ENCODE measurements at places on chromosomes 11 and 22.

DNA sequence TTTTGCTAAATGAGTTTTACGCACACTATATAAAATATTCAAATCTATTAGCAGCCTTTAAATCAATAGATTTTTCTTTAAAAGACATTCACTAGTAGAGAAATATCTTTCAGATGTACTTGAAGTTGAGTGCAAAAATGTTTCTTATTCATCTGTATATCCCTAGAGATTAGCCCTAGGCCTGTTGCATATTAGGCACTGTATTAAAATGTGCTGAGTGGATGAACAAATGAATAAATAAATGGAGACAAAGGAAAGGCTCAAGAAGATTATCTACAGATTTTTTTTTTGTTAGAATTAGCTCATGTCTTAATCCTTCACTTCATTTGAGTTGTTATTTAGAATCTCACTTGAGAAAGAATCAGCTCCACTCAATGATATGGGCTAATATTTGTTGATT is 12.0 kb upstream of the MMP13 start:
- no peak for DNase-seq

GRCh38 chr11:61362542-61362875 is 335 bp downstream of the TMEM138 start:
- DNase-seq, result no peak

DNA sequence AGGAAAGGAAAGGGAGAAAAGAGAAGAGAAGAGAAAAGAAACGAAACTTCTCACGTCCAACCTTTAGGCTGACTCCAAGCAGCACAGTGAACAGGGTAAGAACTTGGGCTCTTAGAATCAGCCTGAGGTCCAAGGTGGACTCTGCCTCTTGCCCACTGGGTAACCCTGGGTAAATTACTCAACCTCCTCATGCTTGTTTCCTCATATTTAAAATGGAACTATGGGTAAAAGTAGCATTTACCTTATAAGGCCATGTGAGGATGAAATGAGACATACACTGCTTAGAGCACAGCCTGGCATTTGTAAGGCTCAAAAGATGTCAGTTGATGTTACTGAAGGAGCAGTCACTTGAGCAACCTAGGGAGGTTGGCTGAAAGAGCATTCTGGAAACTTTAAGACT is 107.9 kb downstream of the C11orf58 start:
- no peak for DNase-seq

DNA sequence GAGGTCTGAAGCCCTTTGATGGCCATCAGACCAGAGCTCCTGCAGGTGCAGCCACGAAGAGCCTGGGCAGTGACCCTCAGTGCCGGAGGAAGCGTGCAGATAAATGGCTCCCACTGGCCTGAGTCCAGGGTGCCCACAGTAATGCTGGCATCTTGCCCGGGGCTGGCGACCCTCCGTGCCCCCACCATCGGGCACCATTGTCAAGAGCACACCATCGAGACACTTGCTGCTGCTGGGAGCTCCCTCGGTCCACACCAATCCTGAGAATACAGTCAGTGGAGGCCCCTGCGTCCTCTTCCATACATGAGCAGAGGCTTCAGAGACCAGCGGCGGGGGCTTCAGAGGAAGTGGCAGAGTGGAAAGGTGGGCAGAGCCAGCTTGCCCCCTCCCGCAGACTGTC is 1448.3 kb downstream of the BRD1 start:
- no peak for DNase-seq

GRCh38 chr22:39360674-39361413 is 11.1 kb downstream of the SYNGR1 start:
- no peak for DNase-seq

DNA sequence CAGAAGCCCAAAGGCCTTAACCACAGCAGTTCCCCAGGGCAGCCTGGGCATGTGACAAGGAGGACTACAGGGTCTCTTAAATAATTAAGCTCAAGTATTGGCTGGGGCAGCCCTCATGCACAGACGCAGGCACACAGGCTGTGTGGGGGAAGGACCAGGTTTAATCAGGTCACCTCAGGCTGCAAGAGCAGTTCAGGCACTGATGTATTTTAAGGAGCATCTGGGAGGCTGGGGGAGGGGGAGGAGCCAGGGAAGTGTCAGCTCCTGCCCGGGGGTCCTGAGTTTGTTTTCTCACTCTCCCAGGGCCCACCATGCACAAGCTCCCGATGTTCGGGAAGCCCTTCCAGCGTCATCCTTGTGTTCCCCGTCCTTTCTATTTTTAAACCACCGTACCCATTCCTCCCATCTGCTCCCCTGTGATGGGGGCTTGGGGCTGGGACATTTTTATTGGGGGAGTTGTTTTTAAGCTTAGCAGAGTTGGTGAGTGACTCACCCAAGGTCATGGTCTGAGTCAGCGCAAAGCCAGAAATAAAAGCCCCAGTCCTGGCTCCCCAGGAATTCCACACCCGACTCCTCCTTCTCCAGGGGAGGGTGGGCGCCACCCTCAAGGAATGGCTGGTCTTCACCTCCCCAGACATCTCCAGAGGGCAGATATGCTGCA is 2.4 kb downstream of the CSDC2 start:
- DNase-seq, result no peak

GRCh38 chr11:11071486-11071885 is 213.6 kb upstream of the ZBED5 start:
- no peak for DNase-seq

GRCh38 chr11:119479685-119480275 is 56.8 kb upstream of the THY1 start:
- no peak for DNase-seq

GRCh38 chr11:33268945-33269540 is 11.9 kb downstream of the HIPK3 start:
- no peak for DNase-seq

DNA sequence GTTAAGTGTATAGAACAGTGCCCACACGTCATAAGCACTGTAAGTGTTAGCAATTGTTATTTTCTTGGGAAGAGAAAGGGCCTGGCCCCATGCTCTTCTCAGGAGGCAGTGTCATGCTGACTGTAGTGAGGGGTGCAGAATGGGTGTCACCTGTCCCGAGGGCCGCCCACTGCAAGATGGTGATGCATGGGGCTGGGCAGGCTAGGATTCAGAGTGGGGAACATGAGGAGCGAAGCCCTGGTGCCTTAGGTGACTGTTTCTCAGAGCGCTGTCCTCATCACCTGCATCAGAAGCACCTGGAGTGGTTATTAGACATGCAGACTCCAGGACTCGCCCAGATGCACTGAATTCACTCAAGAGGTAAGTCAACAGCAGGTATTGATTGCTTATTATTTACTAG is 101.0 kb upstream of the PARVA start:
- no peak for DNase-seq

- DNase-seq, result no peak
These were observed 43.3 kb upstream of the SLC35C1 start for GRCh38 chr11:45761659-45762058.

- no peak for DNase-seq
These were observed 1013.9 kb downstream of the TBC1D22A start for GRCh38 chr22:47776329-47776728.

GRCh38 chr22:42939941-42940653 is 74.9 kb downstream of the PACSIN2 start:
- DNase-seq, result no peak

GRCh38 chr11:34064291-34064690 is 12.8 kb downstream of the CAPRIN1 start:
- DNase-seq, result no peak

DNA sequence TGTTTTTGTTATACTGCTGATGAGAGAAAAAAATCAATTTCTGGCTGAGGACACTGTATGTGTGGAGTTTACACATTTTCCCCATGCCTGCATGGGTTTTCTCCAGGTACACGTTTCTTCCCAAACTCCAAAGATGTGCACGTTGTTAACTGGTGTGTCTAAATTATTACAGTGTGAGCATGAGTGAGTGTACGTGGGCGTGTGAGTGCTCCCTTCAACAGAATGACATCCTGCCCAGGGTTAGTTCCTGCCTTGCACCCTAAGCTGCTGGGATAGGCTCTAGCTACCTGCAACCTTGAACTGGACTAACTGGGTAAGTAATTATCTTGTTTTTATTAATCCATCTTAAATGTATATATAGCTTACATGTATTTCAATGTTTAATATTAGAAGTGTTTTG is 5.5 kb downstream of the NPAT start:
- no peak for DNase-seq

GRCh38 chr22:32073823-32074380 is 30.8 kb downstream of the SLC5A1 start:
- no peak for DNase-seq

DNA sequence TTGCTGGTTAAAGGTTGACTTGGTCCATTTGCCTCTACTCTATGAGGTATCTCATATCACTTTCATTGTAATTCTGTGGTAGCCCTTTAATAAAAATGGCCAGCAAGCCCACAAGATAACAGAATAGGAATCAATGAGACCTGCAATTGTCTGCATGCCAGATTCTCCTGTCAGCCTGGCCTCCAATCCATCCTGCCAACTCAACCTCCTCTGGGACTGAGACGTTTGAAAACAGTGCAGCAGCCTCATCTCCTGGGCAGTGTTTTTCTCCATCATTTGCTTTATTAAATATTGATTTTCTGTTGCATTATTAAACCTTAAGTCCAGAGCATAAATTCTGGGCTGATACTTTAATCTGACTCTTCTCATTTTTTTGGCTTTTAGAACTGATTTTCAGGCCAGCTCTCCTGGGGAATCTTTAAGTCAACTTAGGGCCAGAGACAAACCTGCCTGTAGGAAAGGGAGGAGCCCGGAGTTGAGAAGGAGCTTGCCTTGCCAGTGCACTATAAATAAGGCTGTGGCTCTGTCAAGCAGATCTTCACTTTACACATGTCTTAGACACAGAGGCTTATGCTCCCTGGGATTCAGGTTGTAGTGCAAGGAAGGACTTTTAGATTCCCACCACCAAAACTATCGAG is 798.0 kb downstream of the NTM start:
- DNase-seq, result no peak

DNA sequence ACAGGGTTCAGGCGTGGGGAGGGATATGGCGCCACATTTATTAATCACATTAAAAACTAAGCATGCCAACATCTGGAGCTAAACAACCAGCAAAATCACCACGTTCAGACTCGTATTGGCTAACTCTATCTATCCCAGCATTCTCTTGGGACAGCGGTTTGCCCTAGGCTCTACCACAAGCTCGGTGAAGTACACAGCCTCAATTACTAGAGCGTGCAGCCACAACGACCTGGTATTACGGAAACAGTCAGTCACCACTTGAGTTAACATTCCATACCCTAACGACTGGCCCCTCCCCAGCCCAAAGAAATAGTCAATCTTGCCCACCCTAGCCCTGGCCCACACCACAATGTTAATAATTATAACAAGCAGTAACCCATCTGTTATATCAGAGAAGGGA is 32.1 kb downstream of the APOL5 start:
- no peak for DNase-seq

- DNase-seq, result no peak
These were observed 17.3 kb downstream of the TTC17 start for GRCh38 chr11:43376065-43376464.

DNA sequence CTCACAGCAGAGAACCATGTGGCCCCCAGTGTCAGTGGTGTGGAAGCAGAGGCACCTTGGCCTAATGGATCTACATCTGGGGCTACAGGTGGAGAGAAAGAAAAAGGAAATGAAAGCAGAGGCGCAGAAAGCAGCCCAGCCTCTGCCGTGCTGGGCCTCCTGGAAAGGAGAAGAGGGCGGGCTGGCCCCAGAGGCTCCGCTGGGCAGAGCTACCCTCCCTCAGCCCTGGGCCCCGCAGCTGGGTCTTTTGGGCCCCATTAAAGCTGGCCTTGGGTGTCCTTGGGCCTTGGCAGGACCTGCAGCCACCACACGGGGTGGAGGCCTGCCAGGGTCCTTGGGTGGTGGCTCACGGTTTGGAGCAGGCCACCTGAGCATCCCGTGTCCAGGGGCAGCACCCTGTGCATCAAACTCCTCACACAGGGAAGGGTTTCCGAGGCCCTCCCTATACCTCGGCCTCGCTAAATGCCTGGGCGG is 31.6 kb upstream of the GAL start:
- no peak for DNase-seq

GRCh38 chr22:28703436-28703835 is 23.8 kb upstream of the TTC28 start:
- DNase-seq, result no peak

DNA sequence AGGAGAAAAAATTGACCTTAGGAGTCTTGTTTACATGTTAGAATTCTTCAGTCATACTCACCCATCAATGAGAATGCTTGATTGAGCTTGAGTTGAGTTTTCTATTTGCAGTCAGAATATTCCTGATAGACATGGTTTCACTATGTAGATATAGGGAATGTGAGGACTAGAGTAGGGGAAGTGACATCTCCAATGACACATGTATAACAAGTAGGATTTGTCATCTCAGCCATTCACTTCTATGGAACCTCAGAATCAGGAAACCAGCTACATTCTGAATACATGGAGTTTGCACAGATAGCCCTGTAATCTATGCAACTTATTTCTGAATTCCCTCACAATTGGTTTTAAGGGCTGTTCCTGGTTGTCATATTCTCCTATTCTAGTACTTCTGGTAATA is 20.1 kb upstream of the OR9Q1 start:
- no peak for DNase-seq

DNA sequence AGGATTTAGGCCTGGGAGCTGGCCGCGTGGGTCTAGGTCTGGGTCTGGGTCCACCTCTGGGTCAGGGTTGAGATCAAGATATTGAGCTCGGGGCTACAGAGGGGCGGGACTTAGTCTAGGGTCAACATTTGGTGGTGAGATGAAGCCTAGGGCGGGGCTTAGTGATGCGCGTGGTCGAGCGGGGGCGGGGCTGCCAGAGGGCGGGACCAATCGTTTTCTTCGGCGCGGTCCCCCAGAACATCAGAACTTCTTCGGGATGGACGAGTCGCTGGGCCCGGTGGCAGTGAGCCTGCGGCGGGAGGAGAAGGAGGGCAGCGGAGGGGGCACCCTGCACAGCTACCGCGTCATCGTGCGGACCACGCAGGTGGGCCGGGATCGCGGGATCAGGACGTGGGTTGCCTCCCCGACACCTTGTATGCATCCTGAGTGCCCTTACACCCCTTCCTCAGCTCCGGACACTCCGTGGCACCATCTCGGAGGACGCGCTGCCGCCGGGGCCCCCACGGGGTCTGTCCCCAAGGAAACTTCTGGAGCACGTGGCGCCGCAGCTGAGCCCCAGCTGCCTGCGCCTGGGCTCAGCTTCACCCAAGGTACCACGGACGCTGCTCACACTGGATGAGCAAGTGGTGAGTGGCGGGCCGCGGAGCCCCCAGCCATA is 4.2 kb downstream of the SIPA1 start:
- DNase-seq, result no peak
